ENCODE measurements at places on chromosomes 12 and 14. TPM values are rescaled to one million over a fixed set of nuclear protein-coding genes. Genes with fewer than 3 reads are reported as not detected.

Gene GPR137C
- 7.0 TPM for polyA plus RNA-seq

Gene PZP
- polyA plus RNA-seq: 0.60 TPM

Gene FOS
- polyA plus RNA-seq: 337 TPM

DNA sequence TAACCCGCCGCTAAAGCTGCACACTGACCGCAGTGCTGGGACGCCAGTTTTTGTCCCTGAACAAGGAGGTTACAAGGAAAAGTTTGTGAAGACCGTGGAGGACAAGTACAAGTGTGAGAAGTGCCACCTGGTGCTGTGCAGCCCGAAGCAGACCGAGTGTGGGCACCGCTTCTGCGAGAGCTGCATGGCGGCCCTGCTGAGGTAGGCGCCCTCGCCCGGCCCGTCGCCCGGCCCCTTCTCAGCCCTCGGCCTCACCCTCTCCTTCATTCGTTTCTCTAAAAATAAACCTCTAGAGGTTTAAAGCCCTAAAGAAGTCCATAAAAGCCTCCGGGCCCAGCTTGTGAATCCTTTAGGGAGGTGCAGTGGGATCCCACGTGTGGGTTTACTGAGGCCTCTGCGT lies 52.2 kb upstream of the AMN start:
- DNase-seq: no peak

DNA sequence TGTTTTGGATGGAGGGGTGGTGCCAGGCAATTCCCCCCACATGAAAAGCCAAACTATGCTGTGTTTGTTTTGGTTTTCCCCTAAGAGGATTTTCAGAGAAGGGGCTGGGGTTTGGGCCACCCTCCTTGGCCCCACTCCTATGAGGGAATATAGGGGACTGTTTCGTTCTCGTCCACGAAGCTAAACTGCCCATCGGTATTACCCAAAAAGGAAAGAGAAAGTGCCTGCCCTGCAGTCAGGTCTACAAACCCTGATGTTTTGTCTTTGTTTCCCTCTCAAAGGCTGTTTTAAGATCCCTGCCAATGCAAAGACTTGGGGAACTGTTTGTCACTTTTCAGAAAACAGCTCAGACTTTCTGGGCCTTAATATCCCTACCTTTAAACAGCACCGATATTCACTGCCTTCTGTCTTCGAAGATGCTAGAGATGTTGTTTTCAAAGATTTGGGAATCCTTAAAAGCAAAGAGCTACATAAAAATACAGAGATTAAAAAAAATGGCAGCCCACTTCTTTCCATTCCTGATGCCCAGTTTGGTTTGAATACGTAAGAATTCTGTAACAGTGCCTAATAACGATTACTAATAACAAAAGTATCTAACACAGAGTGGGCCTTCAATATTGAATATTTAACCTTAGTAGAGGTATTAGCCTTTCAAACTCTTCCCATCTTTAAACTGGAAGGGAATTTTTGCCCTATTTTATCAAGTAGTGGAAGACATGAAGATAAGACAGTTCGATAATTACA lies 518.4 kb downstream of the MED13L start:
- DNase-seq: no peak

DNA sequence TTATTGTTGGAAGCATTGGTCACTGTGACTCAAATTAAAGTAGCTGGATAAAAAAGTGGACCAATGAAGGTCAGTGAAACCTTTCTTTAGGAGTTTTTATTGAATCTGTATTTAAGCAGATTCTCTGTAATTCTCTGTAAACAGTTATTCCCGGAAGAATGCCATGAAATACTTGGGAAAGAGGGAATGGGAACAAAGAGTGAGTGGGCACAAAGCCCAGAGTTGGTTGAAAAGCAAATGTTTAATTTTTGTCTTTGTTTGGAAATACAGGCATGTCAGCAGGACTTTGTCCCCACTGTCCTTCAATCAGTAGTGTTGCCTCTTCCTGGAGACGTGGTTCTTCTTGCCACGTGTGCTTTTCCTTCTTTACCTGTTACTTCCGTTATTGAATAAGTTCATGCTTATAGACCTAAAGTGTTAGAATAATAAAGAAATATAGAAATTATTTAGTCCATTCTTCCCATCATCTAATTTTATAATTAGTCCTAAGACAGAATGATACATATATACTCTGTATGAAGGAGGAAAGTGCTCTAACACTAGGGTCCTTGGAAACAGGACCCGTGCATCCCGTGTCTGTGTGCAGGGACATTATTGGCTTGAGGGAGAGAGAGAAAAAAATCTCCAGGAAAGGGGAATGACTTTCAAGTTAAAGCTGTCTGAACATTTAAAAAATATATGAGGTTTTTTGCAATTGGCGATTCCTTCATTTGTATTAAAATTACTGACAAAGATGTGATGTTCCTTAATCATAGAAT lies 2.0 kb upstream of the ANG start:
- DNase-seq: no peak

- DNase-seq: peak; percentile 61
These were observed 58.3 kb upstream of the EEA1 start for GRCh38 chr12:92987362-92987761.

Gene CIROP
- 0.08 TPM for polyA plus RNA-seq

GRCh38 chr14:25111061-25111601 lies 61.2 kb upstream of the STXBP6 start:
- DNase-seq: no peak

Gene ANKS1B
- polyA plus RNA-seq: 3.8 TPM

DNA sequence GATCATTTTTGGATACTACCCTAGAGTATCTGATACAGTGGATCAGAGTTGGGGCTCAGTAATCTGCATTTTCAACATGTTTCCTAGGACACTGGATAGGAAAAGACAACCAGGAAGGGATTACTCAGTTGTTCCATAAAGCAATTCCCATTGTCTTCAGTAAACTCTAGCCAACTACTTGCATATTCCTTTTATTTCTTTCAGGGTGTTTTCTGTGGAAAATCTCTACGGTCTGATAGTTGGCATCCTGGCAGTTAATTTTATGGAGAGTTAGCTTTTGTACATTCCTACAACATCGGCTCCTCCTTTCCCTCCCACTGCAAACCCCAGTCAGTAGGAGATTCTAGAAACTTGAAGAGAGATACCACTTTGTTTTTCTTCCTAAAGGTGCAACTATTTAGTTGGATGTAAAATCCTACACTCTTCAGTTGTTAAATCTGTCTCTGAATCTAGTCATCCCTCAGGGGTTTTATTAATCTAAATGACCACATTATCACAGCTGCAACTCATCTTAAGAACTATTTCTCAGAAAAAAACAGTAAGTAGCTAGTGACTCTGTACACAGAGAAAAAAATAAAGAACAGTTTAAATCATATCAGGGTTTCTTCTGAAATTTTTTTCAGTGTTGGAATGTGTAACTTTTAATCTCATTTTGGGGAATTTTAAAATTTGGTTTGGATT lies 103.9 kb downstream of the PDE3A start:
- DNase-seq: no peak

- DNase-seq: no peak
These were observed 125.3 kb upstream of the HIF1A start for GRCh38 chr14:61569812-61570548.

GRCh38 chr12:63353559-63353958 lies 202.6 kb upstream of the AVPR1A start:
- no peak for DNase-seq

DNA sequence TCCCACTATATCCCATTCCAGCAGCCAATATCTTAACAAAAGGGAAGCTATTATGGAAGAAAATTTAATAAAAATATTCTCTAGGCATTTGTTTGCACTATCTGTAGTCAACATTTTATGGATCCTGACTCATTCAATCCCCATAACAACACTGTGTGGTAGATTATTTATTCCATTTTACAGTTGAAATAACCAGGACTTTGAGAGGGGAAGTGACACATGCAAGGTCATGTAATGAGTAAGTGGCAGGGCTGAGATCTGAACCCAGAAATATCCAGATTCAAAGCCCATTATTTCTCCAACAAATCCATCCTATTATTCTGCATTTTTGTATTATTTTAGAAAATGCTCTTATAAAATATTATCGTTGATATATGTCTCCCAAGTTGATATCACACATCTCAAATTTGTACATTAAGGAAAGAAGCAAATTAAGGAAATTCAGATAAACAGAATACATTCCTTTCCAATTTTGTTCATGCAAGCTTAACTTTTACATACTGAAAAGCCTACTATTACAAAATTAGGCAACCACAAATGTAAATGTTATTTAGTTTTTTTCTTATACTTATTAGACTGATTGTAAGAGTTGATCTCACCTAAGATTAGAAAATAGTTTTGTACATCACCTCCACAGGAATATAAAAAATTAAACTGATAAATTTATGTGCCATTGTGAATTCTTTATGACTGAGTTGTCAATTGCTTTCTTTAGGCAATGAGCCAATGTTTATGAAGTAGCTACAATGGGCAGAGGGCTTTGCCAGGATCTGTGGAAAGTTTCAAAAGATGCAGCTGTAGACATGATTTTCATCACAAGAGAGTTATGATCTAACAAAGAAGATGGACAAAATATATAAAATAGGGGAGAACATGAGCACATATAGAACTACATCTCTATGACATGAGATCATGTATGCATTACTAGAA lies 55.1 kb upstream of the E2F7 start:
- no peak for DNase-seq

DNA sequence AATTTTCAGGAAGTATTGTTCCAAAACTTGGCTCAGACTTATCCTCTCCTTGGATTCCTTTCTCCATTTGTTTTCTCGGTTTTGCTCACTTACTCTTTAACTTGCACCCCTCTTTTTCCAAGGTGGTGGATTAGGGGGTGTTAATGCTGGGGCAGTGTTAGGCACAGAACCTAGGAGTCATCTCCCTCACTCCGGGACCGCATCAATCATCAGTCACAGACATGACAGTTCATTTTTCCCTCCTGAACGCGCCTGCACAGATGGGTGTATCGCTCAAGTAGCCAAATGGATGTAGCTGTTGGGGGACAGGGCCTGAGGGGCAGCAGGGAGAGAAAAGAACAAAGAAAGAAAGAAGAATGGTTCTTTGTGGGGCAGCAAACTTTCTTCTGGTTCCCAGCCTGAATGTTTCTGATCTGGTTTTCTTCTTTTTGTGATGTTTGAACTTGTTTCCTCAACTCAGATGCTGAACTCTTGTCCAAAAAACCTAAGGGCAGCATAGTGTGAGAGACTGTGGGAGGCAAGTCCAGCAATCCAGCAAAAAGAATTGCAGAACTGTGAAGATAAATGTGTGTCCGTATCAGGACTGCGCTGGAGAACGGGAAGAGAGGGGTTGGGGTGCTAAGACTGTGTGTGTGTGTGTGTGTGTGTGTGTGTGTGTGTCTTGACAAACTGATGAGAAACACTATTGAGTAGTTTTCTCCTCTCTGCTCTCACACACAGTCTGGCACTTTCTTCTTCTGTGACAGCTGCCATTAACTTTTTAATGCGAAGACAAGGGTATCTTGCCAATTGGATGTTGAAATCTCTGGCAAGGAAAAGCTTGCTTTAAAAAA lies 131.1 kb downstream of the FBXL14 start:
- DNase-seq: no peak

Gene SCNN1A
- polyA plus RNA-seq: 70.4 TPM

DNA sequence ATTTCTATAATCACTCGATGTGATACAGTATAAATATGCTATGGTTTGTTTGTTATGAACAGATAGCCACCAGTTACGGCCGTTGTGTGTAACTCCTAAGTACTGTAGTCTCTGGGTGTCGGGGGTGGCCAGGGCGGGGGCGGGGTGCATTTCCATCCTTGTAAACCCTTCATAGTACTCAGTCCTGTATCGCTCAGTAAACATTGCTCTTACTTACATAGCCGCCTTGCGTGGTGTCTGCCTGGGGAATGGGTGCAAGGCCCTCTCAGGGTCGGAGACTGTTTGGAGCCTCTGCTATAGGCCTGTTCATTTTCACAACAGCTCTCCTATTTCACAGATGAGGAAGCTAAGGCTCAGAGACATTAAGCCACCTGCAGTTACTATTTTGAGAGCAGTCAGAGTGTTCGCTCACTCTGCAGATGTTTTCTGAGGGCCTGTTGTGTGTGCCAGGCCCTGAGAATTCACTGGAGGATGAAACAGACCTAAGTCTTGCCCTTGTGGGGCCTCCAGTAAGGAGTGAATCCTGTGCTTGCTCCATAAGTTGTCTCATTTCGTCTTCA lies 42.5 kb downstream of the JDP2 start:
- no peak for DNase-seq
